ENCODE measurements at places on chromosomes 6 and 20.

DNA sequence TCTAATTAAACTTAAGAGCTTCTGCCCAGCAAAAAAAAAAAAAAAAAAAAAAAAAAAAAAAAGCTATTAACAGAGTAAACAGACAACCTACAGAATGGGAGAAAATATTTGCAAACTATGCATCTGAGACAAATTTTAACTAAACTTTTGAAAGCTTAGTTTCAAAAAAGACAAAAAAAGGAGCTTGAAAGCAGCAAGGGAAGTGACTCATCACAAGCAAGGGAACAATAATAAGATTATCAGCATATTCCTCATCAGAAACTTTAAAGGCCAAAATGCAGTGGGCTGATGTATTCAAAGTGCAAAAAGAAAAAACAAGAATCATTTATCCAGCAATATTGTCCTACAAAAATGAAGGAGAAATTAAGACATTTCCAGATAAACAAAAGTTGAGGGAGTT lies 158.6 kb downstream of the RNF144B start:
- DNase-seq, result no peak

DNA sequence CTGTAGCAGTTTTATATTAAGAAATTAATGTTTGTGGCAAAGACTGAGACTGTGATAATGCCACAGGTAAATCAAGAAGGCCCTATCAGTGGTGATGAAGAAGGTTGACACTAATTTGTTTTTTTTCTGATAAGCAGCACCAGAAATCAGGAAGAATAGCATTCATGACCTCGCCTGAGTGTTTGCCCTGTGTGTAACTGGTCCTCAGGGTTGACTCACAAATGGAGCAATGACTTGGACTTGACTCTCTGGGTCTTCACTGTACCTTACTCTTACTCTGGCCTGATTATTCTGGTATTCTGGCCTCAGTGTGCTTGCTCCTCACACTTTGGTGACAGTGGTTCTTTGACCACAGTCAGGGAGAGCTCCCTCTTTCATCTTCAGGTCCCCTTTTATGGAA lies 243.9 kb downstream of the HAO1 start:
- peak; percentile 17 for DNase-seq

DNA sequence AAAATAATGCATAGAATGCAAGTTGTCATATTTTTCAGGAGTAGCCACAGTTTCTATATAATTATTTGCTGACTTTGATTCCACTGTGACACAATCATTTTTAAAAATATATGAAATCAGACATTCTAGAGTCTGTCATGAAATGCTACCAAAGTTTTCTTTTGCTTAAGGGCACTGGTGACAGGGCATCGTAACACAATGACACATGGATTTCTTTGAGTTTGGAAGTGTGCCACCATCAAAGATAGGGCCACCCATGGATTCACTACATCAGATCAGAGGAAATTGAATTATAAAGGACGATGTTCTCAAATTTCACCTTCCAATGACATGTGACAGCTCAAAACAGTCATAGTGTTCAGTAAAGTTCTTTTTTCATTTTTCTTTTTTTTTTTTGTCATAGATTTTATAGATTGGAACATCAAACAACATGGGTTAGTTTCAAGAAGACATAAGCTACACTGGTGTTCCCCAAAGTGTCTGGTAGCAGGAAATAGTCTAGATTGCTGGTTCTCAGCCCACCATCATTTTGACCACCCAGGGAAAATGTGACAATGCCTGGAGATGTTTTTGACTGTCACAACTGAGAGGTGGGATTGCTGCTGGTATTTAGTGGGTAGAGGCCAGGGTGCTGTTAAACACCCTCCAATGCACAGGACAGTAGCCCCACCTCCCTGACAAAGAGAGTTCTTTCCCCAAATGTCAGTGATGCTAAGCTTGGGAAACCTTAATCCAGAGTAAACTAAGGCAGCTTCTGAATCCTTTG lies 123.8 kb upstream of the DOK5 start:
- DNase-seq, result no peak

DNA sequence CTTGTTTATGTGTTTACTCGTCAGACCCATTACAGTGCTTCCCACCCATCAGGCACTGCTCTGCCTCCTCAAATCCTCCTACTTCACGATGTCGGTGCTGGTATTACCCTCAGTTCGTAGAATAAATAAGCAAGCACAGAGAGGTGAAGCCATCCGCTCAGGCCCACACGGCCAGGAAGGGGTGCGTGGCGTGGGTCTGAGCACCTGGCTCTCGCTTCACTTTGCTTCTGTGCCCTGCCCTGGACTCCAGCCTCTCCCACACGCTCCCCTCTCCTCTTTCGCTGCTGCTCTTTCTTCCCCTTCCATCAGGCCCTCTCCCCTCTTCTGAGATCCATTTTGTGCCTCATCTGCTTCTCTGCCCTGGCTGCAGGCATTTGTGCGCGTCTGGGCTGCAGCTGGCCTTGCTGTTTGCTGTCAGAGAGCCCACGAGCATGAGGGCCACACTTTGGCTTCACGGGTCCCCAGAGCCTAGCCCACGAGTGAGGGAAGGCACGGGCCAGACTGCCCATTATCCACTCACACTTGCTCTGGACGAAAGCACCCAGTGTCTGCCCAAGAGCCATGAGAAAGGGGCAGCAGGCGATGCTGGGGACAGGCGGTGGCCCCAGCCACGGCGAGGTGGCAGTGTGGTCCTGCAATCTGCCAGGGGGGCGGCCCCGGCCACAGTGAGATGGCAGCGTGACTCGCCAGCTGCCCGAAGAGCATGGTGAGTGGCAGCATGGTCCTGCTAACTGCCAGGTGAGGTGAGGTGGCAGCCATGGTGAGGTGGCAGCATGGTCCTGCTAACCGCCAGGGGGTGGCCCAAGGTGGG lies 96.2 kb upstream of the MPC1 start:
- DNase-seq, result no peak

DNA sequence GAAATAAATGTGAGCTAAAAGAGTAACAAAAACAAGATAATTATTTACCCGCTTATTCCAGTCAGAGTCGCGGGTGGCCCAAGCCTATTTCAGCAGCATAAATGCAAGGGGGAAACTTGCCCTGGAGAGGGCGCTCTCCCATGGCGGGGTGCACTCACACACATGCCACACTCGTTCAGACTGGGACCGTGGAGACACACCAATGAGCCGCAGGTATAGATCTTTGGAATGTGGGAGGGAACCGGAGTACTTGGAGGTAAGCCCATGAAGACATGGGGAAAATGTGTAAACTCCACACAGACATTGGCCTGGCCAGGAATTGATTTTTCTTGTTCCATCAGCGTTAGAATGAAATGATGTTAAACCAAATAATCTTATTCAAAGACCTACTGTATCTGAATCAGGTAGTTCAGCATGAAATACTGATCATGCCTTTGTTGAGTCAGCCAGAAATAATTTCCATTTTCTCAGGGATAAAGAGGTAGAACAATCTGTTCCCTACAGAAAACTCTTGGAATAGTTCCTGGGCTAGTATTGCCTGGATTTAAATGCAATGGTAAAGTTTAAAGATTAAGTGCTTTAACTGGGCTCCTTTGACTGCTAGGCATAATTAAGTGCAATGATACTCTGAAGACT lies 191.5 kb downstream of the MCHR2 start:
- DNase-seq, result no peak

- no peak for DNase-seq
Measured at GRCh38 chr20:19588732-19589131, 169.3 kb upstream of the RIN2 start.
